ENCODE measurements at places on chromosomes 6 and 20.

DNA sequence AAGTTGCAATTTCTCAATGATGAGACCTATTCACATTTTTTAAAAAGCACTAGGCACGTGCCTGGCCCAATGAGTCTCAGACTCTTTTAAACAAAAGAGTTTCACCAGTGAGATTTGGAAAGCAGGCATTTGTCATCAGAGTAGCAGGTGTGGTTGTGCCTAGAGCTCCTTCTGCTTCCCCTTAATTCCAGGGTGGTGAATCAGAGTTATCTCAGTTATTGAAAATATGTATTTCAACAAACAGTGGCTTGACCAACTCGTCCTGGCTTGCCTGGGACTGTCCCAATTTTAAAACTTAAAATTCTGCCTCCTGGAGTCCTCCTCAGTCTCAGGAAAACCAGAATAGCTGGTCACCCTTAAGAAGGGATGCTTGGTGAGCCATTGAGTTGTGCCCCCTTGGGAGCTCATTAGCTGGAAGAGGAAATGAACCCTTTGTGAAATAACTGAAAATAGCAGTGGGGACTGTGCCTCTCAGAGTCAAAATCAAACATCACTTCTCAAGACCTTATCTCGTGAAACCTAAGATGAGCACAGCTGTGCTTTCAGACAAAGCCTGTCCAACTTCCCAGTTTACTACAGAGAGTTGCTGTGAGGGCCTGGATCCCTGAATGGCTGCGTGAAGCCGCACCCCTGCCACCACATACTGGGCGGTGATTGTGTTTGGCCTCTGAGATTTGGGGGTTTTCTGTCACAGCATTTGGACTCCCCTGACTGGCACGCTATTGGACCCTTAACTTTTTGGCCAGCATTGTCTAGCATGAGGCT is 116.3 kb downstream of the ANKRD60 start:
- DNase-seq, result no peak

GRCh38 chr6:163627274-163628062 is 212.9 kb downstream of the QKI start:
- no peak for DNase-seq

DNA sequence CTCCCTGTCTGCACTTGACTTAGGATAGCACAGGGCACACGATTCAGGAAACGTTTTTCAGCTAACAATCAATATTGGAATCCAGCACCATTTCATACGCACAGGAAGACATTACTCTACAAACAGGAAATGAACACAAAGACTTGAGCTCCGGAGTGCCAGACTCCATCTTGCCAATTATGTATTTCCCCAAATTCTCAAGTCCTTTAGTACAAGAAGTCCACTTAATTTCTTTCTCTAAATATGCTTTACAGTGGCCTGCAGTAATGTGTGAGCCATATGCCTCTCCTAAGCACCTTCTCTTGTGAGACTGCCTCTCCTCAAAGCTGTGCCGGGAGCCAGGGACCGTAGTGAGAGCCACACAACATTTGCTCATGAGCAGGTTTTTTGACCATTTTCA is 168.2 kb downstream of the THBS2 start:
- no peak for DNase-seq

- no peak for DNase-seq
Measured at GRCh38 chr6:154898821-154899220, 96.3 kb upstream of the TIAM2 start.

GRCh38 chr6:16512544-16513290 is 248.5 kb downstream of the ATXN1 start:
- no peak for DNase-seq

GRCh38 chr6:143844006-143844405 is 868 bp downstream of the LTV1 start:
- DNase-seq, result no peak

- DNase-seq, result no peak
Measured at GRCh38 chr6:12068899-12069557, 56.9 kb downstream of the HIVEP1 start.

DNA sequence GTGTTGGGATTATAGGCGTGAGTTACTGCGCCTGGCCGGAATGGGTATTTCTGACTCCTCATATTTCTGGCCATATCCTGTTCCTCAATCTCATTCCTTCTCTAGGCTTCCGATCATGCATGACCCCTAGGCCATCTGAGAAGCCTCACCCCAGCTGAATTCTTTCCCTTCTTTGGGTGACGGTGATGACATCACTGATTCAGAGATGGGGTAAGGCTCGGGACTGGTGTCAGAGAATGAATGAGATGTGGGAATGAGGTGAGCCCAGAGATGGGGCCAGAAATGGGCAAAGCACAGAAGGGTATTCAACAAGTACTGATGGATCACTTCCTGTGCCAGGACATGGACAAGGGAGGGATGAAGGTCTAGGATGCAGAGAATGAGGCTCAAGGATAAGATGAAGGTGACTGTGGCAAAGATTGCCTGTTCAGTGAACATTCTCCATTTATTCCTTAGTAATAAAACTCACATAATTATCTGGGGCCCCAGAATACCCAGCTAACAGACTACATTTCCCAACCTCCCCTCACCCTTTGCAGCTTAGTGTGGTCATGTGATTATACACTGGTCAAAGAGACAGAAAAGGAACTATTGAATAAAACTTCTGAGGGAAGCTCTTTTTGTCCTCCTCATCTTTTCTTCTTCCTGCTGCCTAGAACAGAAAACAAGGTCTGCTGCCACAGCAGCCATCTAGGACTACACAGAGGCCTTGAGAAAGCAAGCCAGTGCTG is 39.6 kb downstream of the KIAA0319 start:
- DNase-seq, result no peak

- DNase-seq, result no peak
Measured at GRCh38 chr6:4460586-4461475, 315.4 kb upstream of the CDYL start.

GRCh38 chr6:37260040-37260439 is 2.1 kb upstream of the TMEM217 start:
- DNase-seq, result no peak

GRCh38 chr20:47353239-47353691 is 3.2 kb downstream of the ZMYND8 start:
- no peak for DNase-seq

DNA sequence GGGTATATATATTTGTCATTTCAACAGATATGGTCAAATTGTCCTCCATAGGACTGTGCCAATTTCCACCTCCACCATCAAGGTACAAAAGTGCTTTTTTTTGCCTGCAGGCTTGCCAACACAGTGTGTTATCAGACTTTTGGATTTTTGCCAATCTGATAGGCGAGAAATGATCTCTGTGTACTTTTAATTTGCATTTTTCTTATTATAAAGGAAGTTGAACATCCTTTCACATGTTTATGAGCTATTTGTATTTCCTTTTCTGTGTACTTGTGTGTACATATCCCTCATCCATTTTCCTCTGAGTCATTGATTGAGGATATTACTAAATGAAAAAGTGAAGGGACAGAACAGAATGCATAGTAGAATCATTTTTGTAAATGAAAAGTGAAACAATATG is 39.0 kb upstream of the PTPN1 start:
- no peak for DNase-seq

GRCh38 chr6:119040229-119040628 is 38.2 kb downstream of the FAM184A start:
- DNase-seq, result no peak

GRCh38 chr20:10963717-10964266 is 290.0 kb upstream of the JAG1 start:
- DNase-seq, result no peak

GRCh38 chr20:25077610-25078169 is 4.3 kb downstream of the VSX1 start:
- no peak for DNase-seq

- no peak for DNase-seq
Measured at GRCh38 chr20:57078116-57078515, 188.3 kb downstream of the BMP7 start.

DNA sequence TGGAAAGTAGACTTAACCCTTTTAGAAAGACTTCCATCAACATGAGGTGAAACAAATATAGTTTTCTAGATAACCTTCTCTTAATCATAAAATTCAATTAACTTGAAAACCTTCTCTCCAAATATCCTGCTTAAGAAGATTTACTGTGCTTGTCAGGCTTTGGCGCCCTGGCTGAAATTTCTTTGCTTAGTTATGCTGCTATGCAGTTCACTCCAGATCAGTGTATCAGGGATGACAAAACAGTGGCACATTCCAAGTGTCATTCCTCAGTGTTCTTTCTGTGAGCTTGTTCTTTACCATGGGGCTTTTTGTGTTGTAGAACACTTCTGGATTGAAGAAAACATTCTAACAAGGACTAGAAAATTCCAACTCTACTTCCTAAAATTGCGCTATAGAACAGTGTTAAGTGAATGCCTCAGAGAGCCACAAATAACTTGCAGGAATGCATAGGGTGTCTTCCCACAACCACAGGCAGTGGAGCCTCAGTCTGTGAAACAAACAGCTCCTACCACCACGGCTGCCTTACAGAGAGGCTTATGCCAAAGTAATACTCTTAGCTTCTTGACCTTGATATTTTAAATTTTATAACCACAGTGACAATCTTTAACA is 443.6 kb downstream of the CDC5L start:
- no peak for DNase-seq

GRCh38 chr6:79117752-79118151 is 39.7 kb upstream of the PHIP start:
- DNase-seq, result no peak

DNA sequence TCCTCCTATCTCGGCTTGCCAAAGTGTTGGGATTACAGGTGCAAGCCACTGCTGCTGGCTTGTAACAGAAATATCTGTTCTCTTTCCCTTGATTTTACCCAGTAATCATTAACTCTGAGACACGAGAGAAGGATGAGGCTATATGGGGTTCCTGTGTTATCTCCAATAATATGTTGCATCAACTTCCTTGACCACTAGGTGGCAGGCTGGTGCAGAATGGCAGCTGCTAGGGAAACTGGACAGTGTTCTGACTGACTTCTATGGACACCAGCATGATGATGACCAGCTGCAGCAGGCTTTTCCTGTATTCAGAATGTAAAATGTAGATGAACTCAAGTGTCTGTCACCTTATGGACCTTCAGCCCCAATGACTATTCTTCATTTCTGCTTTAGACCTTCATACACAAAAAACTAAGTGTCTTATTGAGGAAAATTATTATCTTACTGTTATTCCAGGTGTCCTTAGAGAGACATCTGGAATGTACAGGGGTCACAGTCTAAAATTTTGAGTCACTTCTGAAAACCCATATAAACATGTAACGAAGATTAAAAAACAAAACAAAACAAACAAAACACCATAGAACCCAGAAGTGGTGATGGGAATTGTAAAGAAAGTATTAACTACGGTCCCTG is 20.4 kb upstream of the CD109 start:
- peak; percentile 35 for DNase-seq

- no peak for DNase-seq
Measured at GRCh38 chr6:144214622-144215401, 64.5 kb downstream of the STX11 start.

- no peak for DNase-seq
Measured at GRCh38 chr6:118317581-118318563, 230.2 kb upstream of the PLN start.

DNA sequence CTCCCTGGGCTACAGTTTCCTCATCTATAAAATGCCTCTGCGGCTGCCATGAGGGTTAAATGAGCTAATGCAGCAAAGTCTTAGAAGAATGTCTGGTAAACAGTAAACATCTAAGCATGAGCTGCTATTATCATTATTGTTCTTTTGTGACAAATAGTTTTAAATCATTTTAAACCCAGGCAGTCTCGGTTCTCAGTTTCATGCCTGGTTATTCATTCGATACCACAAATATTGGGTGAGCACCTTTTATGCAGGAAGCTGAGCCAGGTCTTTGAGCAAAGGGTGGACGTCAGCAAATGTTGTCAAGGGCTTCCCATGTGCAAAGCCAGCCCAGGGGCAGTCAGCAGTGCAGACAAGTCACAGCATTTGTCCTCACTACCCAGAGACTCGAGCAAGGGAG is 128.7 kb downstream of the NFATC2 start:
- DNase-seq, result no peak

- no peak for DNase-seq
Measured at GRCh38 chr6:42556462-42556861, 7.4 kb upstream of the UBR2 start.

- DNase-seq, result no peak
Measured at GRCh38 chr6:163340201-163340887, 74.2 kb upstream of the QKI start.

GRCh38 chr20:62496568-62497218 is 20.9 kb upstream of the GATA5 start:
- DNase-seq, result no peak

- no peak for DNase-seq
Measured at GRCh38 chr6:156911581-156911980, 134.4 kb downstream of the ARID1B start.

- DNase-seq, result no peak
Measured at GRCh38 chr6:92468066-92468465, 951.3 kb downstream of the EPHA7 start.

DNA sequence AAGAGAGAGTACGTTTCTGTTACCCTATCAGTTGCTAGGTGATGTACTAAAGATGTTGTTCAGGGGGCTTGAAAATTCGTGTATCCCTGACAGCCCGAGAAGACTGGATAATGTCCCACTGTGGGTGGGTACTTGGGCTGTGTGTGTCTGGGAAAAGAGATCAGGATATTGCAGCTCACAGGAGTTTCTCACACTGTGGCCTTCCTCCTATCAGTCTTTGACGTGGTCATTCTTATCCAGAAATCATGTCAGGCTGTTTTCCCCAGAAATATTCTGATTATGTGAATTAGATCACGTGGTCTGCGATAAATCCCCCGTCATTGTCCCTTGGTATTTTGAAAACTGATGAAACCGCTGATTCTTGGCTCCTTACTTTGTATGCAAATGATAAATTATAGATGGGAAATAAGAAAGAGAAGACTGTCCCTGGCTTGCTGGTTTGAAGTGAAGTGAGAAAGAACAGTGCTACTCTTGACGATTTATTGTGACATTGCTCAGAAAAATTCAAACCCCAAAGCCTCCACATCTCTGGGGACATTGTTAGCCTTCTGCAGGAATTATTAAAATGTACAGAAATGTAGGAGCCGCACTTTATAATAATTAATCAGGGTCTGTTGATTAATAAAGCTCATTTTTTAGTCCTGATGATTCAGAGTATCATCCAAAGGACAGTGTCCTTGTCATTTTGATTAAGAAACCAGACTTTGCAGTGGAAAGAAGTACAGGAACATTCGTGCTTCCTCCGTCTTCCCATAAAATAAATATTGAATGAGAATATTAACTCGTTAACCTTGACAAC is 167.5 kb upstream of the TSHZ2 start:
- DNase-seq, result no peak

- no peak for DNase-seq
Measured at GRCh38 chr6:55528624-55529023, 50.4 kb downstream of the HMGCLL1 start.

DNA sequence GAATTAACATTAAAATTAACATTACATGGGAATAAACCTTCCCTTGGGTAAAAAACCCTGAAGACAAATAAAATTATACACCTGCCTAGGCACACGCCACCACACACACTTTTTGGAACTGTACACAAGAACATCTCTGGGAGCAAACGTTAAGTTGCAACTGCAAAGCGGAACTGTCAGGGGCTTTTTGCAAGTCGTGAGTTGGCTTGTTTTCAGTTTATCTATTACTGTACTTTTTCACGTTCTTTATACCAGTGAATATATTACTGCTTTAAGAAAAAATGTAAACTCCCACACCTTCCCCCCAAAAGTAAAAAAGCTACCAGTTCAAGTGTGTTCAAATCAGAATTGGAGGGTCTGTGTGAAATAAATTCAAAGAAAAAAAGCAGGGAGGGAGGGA is 65.5 kb upstream of the NFATC2 start:
- no peak for DNase-seq
